ENCODE measurements at places on chromosomes 16 and 17. TPM values are rescaled to one million over a fixed set of nuclear protein-coding genes. Genes with fewer than 3 reads are reported as not detected.

Gene C17orf78
- total RNA-seq = not detected

Gene KIAA0513
- total RNA-seq = 56.1 TPM

DNA sequence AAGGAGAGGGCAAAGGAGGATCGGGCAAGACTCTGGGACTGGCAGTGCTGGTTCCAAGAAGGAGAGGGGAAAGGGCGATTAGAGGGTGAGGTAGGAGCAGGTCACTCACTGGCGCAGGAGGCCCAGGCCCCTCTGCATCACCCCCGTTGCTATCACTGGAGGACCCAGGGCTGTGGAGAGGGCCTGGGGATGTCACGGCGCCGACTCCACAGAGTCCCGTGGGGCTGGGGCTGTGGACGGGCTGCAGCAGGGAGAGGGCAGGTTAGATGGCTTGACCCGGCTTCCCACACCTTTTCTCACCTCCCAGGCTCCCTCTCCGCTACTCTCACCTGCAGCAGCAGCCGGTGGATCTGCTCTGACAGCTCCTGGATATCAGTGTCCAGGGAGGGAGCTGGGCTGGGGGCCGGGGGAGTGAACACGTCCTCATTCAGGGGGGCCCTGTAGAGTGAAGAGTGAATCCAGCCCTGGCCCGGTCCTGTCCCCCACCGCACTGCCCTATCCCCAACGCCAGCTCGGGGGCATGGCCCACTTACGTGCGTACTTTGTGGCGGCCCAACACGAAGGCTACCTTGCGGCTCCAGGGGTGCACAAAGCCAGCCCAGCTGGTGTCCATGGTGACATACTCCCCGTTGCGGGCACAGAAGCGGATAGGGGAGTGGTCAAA is 4.9 kb downstream of the PER1 start:
- H3K4me1 ChIP-seq = no peaks in the 10 kb centered on the region
- DNase-seq = no peak
- no peaks in the 10 kb centered on the region for H3K36me3 ChIP-seq
- H3K4me3 ChIP-seq = peak overlapping the region; percentile 42
- peaks cover 1% of the 10 kb centered on the region for H3K27me3 ChIP-seq

DNA sequence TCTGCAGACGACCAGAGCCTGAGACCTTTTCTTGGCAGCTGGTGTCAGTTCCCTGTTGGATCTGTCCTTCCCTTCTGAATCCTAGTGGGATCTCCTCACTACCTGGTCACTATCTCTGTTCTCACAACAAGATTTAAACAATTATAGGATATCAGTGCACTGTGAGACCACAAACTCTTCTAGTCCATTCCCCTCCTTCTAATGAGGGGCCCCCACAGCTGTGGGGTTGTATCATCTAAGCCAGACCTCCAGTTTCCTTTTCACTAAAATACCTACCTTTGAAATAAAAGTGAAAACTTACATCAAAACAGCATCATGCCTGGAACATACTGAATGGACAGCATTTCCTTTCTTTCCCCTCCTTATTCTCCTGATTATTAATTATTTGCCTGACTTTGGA is 233.2 kb downstream of the PRKCA start:
- no peak overlapping the region for H3K4me3 ChIP-seq
- no peak for DNase-seq
- H3K4me1 ChIP-seq = peaks cover 42% of the 10 kb centered on the region
- H3K27ac ChIP-seq = peak overlapping the region; percentile 16
- peaks cover 4% of the 10 kb centered on the region for H3K27me3 ChIP-seq

All from glutamatergic neuron (in vitro differentiated cells).